ENCODE measurements at places on chromosomes 5 and 9. TPM values are rescaled to one million over a fixed set of nuclear protein-coding genes. Genes with fewer than 3 reads are reported as not detected.

Gene GKAP1
- total RNA-seq = 5.7 TPM

Gene PCDHGC3
- 6.5 TPM for total RNA-seq

Gene TOR2A
- 15.4 TPM for total RNA-seq

Gene ANKRD20A1
- 1.0 TPM for total RNA-seq

Gene BTNL8
- not detected for total RNA-seq

Gene FIBCD1
- total RNA-seq = 6.5 TPM

Gene CYLC2
- total RNA-seq = not detected

Gene SUSD1
- 11.5 TPM for total RNA-seq

Gene S1PR3
- 41.2 TPM for total RNA-seq

Gene HAVCR2
- 0.39 TPM for total RNA-seq

Gene PAX5
- total RNA-seq = not detected

Gene F12
- 25.2 TPM for total RNA-seq

Gene NUTM2G
- not detected for total RNA-seq

Gene CNTNAP3
- total RNA-seq = 7.3 TPM

Gene SNCAIP
- total RNA-seq = 0.03 TPM

Gene SPAG8
- 0.58 TPM for total RNA-seq

Gene CHSY3
- total RNA-seq = 0.13 TPM
